ENCODE measurements at places on chromosomes 5 and 9.
A peak's percentile ranks its signal among the peaks of the same experiment; 100 is the strongest.

DNA sequence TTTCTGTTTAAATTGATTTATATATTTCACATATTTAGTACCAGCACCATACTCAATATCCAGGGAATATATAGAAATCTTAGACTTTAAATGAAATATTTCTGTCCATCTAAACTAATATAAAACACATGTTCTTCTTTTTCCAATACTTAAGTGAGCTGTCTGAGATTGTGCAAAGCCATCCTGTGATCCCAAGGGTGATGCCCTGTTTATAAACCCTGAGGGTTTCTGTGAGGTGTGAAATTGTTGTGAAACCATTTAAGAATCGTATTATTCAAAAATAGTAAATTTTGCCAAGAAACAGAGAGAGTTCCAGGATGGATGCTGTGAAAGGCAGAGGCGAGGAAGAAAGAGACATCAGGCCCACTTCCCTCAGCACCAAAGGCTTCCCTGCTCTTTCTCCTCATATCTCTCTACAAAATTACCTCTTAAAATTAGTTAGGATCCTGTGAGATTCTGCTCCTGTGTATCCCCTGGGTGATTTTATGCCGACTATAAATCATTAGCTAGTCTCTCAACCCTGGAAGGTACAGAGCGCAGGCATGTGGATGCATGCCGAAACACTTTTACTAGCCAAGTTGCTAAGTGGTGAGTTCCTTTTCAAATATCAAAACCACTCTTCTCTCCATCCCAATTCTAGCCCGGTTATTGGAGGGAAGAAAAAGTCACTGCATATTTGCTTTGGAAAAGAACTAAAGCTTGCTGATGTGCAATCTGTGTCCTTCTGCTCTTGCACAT lies 183.0 kb downstream of the GLIS3 start:
- peak; percentile 77 for DNase-seq

DNA sequence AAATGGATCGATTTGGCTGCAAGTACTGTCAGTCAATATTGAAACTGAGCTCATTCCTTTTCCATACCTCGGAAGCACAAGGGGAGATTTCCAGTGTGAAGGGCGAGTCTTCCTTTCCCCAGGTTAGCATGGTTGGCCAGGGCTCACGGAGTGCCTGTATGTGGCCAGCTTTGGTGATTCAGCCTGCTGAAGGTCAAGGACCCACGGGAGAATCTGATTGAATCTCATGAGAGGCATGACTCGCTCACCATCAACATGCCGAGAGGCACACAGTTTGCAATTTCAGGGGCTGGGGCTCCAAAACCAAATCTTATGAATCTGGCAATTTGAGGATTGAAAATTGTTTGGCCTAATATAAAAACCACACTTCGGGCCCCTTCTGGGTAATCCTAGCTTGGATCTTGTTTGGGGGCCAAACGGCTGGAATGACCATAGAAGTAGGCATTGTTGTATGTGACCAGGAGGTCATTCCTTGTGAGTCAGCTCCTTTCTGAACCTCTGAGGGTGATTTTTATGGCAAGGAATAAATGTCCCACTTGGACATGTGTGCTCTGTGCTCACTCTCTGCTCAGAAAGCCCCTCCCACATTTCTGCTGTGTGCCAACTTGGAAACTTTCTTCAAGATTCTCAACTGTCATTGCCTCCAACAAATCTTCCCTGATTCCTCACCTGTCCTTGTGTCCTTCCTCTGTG lies 69.8 kb downstream of the DOCK2 start:
- DNase-seq: peak; percentile 67

- no peak for DNase-seq
Observed at GRCh38 chr5:173815571-173815970, 72.6 kb upstream of the CPEB4 start.

- DNase-seq: no peak
Observed at GRCh38 chr9:21119093-21119770, 22.4 kb downstream of the IFNW1 start.

DNA sequence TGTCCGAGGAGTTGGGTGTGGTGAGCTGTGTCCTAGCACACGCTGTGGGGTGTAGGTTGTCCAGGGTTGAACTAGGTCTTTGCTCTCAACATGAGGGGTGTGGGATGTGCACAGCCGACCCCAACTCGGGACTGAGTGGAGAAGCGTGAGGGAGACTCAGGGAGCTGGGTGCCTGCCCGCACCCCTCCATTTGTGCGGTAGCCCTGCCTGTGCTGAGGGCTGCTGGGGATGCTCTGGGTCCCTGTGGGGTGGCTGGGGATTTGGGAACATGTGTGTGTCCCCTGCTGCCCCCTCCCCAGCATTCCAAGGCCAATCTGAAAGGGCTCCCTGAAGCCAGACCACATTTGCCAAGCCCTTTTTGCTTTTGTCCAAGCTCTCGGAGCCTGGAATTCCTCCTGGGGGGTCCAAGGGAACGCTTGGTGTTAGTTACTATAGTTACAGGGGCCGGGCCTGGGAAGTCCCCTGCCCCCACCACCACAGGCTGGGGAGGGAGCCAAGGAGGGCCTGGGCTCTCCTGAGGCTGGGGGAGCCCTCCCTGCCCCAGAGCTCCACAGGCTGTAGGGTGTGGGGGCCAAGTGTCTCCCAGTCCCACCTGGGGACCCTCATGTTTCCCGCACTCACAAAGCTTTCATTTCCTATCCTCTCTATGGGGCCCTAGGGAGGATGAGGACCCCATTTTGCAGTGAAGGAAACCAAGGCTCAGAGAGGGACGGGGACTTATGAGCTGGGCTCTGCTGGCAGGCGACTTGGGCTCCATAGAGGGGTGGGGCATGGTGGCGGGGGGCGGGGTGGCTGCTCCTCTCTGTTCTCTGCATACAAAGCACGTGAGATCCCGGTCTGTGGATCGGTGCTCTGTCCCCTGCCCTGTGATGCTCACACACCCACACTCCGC lies 1.1 kb downstream of the CRB2 start:
- DNase-seq: no peak

GRCh38 chr9:110640736-110641135 lies 27.9 kb upstream of the MUSK start:
- DNase-seq: no peak

DNA sequence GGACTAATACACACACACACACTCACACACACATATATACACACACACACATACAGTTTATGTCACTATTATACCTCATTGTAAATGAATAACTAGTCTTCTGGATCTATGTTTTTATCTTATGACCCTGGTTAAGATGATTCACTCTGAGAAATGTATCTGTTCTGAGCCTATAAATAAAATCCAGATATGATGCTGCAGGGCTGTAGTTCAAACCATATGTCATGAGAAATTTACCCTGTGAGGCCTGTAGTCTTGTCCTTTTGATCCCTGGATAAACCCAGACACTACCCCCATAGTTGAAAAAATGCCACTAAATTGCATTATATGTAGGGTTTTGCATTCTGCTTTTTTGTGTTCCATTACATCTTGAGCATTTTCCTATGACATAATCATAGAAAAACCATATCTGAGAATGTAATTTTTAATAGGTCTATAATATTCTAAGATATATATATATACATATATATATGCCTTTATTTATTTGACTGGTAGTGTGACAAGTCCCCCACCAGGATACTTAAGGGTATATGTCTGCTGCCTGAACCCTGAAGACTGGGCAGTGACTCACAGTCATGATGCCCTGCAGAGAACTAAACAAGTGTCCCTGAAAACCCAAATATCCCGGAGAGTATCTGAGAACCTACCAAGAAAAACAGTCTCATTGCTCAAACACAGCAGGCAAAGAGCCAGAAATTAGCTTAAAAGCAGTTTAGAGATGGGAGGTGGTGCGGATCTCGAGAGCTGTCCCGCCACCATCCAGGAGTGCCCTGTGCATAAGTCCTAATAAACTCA lies 18.4 kb upstream of the ALDOB start:
- peak; percentile 89 for DNase-seq

DNA sequence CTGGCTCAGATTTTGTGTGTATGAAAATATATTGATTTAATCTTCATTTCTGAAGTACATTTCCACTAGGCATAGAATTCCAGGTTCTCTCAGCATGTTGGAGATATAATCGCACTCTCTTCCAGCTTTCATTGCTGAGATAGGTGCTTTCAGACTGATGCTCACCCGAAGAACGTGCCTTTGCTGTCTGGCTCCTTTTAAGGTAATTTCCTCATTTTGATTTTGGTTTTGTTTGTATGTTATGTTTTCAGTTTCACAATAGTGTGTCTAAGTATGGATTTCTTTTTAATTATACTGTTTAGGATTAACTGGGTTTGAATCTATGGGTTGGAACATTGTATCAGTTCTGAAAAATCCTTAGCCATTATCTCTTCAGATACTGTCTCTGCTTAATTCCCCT lies 132.0 kb upstream of the NFIB start:
- no peak for DNase-seq

DNA sequence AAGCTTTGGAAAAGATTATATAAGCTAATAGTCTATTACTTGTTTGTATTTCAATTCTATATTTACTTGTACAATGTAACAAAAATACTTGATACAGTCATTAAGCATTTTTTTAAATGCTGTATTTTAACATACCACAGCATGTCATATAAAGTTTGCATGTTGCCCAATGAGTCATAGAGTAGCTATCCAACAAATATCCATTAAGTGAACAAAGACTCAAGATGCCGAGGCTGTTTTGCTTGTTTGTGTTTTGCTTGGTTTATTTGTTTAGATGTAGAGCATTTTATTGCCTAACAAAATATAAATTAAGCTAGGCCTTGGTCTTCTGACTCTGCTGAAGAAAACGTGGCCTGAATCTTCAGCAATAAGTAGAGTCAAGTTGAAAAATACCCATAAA lies 1584.3 kb upstream of the NUDT12 start:
- peak; percentile 7 for DNase-seq

DNA sequence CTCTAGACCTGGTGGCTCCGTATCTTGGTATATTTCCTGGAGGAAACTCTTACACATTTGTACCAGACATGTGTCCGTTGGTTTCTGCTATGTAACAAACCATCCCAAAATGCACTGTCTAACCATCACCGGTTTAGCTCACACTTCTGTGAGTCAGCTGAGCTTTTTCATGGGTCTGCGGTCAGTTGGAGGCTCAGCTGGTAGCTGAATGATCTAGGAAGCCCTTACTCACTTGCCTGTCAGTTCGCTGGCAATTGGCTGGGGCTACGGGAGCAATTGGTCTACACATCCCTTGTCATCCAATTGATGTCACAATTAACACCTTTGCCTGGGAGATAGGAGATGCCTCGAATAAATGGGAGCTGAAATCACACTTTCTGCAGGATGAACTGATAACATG lies 11.6 kb upstream of the WHRN start:
- peak; percentile 29 for DNase-seq

- no peak for DNase-seq
Observed at GRCh38 chr9:98755006-98755618, 41.2 kb downstream of the ANKS6 start.

DNA sequence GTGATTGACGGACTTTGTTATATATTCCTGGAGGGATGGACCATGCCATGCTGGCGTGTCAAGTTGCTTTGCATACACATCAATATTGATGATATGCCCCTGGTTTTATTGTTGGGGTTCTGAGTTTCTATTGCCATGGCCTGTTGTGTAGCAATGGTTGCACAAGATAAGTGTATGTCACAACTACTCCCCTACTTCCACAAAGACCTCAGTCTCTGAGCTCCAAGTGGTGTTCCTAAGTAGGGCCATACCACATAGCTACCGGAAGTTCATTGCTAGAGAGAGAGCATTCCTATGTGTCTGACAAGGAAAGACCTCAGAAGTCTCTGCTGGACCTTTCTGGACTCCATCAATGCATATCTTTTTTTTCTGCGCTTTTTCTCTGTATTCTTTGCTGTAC lies 19.8 kb downstream of the TXNDC8 start:
- no peak for DNase-seq
